HS-27A (cell line): ENCODE measurements at places on chromosomes 7 and 10.
A peak's percentile ranks its signal among the peaks of the same experiment; 100 is the strongest.

DNA sequence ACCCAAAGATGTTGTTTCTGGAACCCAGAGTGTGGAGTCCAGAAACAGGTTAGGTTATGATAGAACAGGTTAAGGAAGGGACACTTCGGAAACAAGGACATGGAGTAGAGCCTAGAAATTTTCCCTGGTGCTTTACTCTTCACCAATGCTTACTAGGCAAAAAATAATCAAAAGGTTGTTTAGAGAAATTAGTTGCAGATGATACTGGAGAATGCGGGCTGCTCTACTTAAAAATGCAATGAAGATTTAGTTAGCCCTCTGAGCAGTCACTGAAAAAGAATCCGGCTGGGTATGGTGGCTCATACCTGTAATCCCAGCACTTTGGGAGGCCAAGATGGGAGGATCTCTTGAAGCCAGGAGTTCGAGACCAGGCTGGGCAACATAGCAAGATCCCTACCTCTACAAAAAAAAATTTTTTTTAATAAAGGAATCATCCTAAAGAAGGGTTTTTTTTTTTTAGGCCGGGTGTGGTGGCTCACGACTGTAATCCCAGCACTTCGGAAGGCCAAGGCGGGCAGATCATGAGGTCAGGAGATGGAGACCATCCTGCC is 3.3 kb upstream of the UBE2H start:
- DNase-seq, result no peak

GRCh38 chr7:46715579-46715978 is 794.5 kb upstream of the IGFBP3 start:
- no peak for DNase-seq

- no peak for DNase-seq
Observed at GRCh38 chr10:89164080-89164479, 43.0 kb downstream of the CH25H start.

DNA sequence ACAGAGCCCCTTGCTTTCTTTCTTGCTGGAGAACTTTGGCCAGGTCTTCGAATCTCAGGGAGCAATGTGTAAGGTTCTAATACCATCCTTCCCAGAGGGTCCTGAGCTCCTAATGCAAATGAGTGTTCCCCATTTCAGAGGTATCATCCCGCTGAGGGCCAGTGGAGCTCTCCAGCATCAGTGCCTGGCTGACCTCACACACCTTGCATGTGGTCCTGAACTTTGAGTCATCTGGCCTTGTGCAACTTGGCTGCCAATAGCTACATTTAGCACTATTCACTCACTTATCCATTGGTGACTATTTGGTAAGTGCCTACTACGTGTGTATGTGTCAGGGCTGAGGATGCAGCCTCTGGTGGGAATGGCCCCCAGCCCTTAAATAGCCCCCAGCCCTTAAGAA is 48.4 kb upstream of the HABP2 start:
- DNase-seq, result no peak

- no peak for DNase-seq
Observed at GRCh38 chr10:6148251-6148701, 54.5 kb upstream of the PFKFB3 start.

- DNase-seq, result no peak
Observed at GRCh38 chr10:35211390-35211789, 84.7 kb downstream of the CREM start.

DNA sequence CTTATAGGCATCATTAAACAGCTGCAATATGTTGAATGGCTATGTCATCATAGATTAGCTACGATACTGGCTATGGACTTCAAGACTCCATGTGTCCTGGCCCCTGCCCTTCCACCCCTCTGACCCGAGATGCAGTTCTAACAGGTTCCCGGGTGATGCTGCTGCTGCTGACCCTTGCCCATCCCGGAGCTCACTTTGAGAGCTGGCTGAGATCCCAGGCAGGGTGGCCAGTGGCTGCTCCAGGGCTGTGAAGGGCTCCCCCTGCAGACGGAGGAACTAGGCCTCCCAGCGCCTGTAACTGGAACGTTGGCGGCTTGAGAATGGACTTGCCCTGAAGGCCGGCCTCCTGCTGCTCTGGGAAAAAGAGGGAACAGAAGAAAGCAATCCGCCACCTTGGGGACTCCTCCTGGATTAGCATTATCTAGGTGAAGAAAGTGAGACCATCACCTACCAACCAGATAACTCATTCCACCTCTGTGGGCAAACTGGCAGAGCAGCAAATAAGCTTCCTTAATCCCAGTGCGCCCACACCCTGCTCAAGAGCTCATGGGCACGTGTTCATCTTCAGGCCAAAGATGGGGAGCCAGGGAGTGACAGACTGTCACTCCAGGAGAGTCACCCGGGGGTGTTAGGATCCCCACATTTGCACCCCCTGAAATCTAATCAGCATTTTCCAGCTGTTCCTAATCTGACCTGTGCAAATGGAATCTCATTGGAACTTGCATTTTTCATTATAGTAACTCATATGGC is 56.8 kb downstream of the PARP12 start:
- DNase-seq, result no peak

- no peak for DNase-seq
Observed at GRCh38 chr7:21370283-21370982, 57.5 kb upstream of the SP4 start.

DNA sequence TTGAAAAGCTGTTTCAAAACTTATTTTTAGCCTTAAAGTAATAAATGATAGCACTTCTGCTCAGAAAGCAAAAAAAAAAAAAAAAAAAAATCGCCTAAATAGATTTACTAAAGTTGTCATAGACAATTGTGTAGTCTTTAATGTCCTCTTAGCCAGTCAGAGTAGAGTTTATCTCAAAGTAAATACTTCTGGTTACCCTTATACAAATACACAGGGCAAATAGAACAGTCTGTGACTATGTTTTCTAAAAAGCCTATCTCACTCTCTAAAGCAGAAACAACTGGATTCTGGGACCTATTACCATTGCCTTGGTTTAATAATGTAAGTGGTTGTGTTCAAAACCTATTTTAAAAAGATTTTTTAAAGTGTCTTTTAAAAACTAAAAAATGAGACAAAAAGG is 156.2 kb upstream of the THSD7A start:
- no peak for DNase-seq

DNA sequence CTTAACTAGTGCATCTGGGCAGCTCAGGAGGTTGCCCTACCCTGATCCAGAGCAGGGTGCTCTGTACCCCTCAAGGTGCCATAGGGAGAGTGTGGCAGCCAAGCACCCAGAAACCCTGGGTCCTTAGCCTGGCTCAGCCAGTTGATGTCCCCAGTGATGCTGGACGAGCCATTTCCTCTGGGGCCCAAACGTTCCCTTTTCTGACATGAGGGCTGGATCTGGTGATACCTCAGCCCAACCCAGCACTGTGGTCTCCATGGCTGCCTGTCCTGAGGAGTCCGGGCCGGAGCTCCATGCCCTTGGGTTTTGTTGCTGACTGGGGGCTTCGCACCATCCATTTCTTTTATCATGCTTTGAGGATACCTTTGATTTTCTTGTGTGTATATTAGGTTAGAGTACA is 87.9 kb upstream of the IKZF1 start:
- no peak for DNase-seq

- DNase-seq, result no peak
Observed at GRCh38 chr7:2729893-2730716, 42.1 kb downstream of the AMZ1 start.

DNA sequence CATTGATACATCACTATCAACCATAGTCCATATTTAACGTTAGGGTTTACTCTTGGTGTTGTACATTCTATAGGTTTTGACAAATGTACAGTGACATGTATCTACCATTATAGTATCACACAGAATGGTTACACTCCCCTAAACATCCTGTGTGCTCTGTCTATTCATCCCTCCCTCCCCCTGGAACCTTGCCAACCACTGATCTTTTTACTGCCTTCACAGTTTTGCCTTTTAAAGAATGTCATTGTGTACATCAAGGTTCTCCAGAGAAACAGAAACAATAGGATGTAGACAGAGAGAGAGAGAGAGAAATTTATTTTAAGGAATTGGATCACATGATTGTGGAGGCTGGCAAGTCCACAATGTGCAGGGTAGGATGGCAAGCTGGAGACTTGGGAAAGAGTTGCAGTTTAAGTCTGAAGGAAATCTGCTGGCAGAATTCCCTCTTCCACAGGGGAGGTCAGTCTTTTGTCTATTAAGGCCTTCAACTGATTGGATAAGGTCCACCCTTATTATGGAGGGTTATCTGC is 45.1 kb upstream of the CCNJ start:
- DNase-seq, result no peak

GRCh38 chr10:73999703-74000102 is 1.8 kb downstream of the VCL start:
- no peak for DNase-seq

DNA sequence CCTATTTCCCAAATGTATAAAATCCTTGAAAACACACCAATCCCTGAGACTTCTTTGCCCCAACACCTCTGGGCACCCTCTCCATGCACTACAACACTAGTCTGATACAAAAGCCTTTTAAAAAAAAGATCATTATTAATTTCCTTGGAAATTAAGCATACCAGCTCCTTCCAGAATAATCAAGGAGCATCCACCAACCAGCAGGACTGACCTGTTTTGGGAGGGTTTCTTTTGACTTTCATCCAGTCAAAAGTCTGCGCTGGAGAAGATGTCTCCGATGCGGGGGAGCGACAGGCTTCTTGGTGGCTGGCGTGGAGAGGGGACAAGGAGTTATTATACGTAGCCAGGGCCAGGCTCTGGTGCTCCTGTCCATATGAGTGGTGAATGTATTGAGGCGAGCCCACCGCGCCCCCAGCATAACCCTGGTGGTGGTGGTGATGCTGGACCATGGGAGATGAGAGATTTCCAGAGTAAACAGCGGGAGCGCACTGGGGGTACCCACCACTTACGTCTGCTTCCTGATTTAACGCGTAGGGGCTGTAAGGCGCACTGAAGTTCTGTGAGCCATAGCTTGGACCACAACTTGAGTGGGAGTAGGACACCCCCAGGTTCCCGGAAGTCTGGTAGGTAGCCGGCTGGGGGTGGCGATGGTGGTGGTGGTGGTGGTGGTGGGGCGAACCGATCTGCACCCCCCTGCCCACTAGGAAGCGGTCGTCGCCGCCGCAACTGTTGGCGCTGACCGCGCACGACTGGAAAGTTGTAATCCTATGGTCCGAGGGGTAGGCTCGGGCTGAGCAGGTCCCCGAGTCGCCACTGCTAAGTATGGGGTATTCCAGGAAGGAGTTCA is 527 bp downstream of the HOXA1 start:
- DNase-seq, result no peak

DNA sequence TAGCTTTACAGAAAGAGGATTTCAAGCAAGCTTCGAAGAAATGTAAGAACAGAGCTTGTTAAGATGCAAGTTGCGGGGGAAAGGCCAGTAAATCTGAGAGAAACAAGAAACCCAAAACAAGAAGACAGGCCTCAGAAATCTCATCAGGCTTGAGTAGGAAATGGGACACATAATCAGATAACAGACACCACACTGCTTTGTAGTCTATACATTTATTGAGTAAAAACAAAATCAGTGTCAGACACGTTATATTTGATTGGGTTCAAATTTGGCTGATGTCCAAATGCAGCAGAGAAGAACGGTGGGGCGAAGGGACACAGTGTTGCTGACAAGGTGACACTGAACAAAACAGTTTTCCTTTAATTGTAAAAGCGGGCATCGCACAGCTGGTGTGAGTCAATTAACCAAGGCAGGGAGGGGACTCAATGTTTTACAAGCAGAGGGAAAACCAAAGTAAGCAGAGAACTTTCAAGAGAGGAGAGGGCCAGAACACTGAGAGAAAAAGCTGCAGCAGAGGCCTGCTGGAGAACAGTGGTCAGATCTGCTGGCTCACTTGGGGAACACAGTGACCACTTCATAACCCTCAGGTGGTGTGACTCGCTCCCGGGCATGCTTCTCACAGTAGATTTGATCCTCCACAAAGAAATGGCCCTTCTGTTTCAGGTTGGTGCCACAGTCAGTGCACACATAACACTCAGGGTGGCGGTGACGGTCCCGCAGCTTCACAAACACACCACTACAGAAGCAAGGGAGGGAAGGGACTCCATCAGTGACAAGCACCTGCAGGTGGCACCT is 43.5 kb downstream of the ACSM6 start:
- DNase-seq, result no peak

- peak; percentile 62 for DNase-seq
Observed at GRCh38 chr10:17527514-17528146, 73.2 kb upstream of the ST8SIA6 start.

GRCh38 chr10:62008196-62008595 is 106.7 kb downstream of the ARID5B start:
- DNase-seq, result no peak

GRCh38 chr10:34811968-34812514 is 3.1 kb downstream of the PARD3 start:
- no peak for DNase-seq

- DNase-seq, result no peak
Observed at GRCh38 chr7:42924223-42924838, 7.6 kb downstream of the PSMA2 start.

DNA sequence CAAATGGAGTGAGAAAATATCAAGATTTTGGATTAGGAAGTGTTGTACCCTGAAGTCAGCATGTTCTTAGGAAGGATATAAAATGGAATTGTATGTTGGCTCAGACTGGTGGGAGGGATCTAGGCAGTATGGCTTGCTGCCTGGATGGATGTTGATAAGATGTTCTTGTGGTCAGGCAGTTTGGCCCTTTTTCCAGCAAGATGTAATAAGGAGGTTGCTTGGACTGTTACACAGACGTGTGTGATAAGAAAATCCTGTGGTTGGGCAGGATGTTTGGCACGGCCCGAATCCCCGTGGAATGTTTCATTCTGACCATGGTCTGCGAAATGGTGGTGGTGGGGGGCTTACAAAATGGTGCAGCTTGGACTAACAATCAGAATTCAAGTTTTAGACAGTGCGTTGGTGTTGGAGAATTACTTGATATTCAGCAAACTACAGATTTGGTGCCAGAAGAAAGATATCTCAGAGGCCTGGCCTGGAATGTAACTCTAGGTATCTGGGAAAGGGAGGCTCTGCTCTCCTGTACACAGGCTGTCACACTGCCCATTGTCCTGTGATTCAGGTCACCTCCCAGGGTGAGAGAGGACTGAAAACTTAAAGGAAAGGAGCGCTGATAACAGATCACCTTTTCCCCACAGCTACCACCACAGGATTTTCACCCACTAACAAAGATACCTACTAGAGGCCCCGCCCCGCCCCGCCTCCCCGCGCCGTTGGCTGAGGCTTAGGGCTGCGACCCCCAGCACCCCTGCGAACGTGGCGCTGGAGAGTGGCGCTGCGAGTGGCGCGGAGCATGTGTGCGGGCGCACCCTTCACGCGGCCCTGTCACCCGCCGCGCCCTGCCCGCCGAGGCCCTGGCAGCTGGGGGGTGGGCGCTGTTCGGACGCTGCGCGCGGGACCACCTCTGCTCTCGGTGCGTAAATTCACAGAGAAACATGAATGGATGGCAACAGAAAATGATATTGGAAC is 19.3 kb upstream of the ZNF680 start:
- no peak for DNase-seq

DNA sequence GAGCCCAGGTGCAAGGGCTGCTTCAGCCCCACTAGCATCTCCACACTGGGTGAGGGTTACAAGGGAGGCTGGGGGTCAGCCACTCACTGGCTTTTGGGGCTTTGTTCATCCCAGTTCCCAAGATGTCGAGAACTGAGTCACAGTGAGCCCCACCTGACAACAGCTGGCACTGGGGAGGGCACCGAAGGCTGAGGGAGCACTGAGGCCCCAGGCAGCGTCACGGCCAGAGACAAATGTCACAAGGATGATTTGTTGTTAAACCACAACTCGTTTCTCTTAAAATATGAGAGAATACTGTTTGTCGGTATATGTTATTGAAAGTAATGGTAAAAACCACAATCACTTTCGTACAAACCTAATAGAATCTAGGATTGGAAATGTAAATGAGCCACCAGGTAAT is 219.9 kb downstream of the CELF2 start:
- DNase-seq, result no peak

GRCh38 chr7:27198871-27199801 is 755 bp downstream of the HOXA13 start:
- DNase-seq, result no peak
